ENCODE measurements at places on chromosomes 12 and 14.
A peak's percentile ranks its signal among the peaks of the same experiment; 100 is the strongest.

DNA sequence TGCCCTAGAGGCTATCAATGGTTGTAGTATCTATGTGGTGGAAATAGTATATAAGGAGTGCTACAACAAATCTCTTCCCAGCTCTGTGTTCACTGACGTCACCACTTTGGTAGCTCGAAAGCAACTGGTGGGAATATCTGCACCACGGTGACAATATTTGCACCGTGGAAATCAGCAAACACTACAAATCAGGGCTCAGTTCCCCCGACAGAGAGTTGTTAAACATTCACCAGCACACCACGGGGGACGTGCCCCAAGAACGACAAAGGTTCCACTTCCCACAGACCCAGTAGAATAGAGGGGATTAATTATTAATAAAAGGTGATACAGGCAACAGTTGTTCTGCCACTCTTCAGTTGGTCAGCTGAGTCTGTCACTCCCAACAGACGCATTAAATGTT is 98.4 kb downstream of the CCDC60 start:
- no peak for DNase-seq

DNA sequence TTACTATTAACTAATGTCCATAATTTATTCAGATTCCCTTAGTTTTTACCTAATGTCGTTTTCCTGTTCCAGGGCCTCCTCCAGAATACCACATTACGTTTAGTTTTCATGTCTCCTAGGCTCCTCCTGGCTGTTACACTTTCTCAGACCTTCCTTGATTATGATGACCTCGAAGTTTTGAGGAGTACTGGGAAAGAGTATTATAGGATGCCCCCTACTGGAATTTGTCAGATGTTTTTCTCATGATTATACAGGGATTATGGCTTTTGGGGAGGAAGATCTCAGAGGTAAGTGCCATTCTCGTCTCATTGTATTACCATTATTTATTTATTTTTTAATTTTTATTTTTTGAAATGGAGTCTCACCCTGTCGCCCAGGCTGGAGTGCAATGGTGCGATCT is 17.7 kb upstream of the C1S start:
- peak; percentile 31 for DNase-seq

- DNase-seq = no peak
These were observed 97.4 kb downstream of the LMNTD1 start for GRCh38 chr12:25455696-25456095.

GRCh38 chr14:35020713-35021112 is 25.4 kb upstream of the FAM177A1 start:
- DNase-seq = no peak

DNA sequence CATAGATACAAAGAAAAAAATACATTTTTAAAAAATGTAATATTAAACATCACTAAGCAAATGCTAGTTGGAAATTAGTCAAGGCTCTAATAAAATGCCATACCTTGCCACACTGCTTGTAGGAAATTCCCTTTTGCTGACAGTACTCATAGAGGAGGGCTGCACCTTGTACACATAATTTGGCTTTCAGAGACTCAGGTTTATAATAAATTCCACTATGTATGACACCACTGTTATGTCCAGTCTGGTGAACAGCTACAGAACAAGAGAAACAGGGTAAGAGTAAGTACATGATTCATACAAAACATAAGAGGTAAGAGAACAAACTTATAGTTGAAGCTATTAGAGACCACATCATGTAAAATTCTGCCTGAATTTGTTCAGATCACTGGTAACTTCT is 10.1 kb downstream of the L2HGDH start:
- no peak for DNase-seq

DNA sequence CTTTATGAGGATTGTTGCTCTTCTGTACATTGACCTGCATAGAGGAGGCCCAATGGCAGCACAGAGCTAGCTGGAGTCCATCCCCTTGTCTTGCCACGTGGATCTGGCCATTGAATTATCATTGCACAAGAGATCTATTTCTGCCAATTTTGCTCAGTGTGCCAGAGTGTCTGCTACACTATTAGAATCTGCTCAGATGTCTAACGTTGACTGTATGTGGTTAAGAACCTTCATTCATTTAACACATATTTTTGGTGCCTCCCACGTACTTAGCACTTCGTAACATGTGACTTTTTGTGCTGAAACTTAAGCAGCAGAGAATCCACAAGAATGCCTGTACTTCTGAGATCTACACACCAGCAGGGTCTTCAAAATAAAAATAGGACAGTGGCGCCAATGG is 166.0 kb upstream of the VASH1 start:
- DNase-seq = no peak

- DNase-seq = no peak
These were observed 48.1 kb upstream of the RIN3 start for GRCh38 chr14:92465353-92466055.

GRCh38 chr12:113054948-113055486 is 1.5 kb upstream of the DTX1 start:
- no peak for DNase-seq

GRCh38 chr12:47360771-47361388 is 281.1 kb upstream of the AMIGO2 start:
- no peak for DNase-seq

DNA sequence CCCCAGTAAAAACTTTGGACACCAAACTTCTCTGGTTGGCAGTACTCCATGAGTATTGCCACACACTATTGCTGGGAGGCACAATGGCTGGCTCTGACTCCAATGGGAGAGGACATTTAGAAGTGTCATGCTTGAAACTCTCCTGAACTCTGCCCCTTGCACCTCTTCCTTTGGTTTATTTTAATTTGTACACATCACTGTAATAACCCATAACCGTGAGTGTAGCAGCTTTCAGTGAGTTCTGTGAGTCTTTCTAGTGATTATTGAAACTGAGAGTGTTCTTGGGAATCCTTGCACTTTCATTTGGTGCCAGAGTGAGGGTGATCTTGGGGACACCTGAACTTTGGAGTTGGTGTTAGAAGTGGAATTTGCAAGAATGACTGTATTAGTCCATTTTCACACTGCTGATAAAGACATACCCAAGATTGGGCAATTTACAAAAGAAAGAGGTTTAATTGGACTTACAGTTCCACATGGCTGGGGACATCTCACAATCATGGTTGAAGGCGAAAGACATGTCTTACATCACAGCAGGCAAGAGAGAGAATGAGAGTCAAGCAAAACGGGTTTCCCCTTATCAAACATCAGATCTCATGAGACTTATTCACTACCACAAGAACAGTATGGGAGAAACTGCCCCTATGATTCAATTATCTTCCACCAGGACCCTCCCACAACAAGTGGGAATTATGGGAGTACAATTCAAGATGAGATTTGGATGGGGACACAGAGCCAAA is 41.3 kb upstream of the CEP83 start:
- DNase-seq = peak; percentile 27

DNA sequence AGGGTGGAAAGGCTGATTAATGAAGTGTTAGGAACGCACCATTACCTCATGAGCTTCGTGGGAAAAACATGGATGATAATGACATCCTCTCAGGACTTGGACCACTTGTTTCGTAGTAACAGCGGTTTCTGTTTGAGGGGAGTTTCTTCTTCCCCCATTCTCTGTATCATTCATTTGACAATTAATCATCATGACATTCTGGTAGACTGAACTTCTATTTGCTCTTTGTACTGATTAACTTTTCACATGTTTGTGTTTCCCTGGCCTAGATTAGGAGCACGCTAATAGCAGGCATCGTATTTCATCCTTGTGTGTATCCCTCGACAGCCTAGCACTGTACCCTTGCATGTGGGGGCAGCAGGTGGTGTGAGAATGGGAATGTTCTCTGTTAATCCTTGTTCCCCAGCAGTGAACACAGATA is 8.0 kb downstream of the LRRC74A start:
- DNase-seq = no peak

- no peak for DNase-seq
These were observed 2.3 kb downstream of the KDM2B start for GRCh38 chr12:121578230-121579189.

DNA sequence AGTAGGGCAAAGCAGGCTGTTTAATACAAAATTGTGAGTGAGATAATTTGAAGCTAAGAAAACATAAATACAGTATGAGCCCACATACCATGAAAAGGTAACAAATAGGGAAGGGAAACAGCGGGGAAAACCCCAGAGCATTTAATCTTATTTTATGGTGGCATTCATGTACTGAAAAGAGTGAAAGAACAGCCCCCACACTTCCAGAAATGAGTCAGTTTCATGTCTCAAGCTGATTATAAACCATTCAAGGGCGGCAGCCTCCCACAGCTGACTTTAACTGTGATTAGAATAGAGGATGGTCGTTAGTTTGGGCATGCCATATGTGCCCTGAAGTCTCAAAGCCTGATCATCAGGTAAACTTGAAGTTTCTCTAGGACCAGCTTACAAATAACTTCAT is 64.5 kb downstream of the FOXG1 start:
- no peak for DNase-seq

- DNase-seq = no peak
These were observed 92.0 kb downstream of the CMKLR1 start for GRCh38 chr12:108247130-108247529.

GRCh38 chr12:102331419-102331818 is 133.8 kb upstream of the PMCH start:
- DNase-seq = no peak

GRCh38 chr14:40494483-40494882 is 1062.2 kb upstream of the FBXO33 start:
- DNase-seq = no peak

GRCh38 chr14:22155571-22155970 is 433.5 kb downstream of the DAD1 start:
- no peak for DNase-seq

DNA sequence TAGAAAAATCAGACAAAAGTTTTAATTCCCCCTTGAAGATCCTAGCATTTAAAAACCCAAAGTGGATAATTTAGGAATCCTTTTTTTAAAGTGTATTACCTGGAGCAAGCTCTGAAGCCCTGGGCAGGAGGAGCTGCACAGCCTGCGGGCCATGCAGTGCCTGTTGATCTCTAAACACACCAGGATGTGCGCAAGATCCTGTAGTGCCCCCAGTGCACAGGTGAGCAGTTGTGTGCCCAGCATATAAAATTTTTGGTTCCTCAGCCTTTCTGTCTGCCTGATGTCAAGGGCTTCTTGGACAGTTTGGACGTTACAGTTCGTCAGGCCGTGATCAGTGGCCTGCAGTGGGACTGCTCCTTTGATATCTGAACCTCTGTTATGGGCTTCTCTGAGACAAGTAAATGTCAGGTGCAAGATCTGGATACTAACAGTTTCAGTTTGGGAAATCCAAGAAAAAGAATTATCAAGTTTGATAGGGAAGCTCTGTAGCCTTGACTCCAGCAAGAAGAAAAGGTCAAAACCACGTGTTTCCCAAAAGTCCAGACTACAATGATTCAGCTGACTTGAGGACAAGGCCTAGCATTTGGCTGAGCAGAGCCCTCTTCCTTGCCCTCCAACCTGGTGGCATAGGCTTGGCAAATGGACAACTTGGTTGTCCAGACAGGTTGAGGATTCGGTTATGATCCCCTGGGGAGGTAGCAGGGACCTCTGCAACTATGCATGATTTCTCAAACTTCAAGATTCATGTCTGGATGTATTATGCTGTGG is 1.0 kb downstream of the ATXN7L3B start:
- DNase-seq = no peak

GRCh38 chr14:50272498-50272897 is 39.5 kb downstream of the L2HGDH start:
- DNase-seq = no peak

DNA sequence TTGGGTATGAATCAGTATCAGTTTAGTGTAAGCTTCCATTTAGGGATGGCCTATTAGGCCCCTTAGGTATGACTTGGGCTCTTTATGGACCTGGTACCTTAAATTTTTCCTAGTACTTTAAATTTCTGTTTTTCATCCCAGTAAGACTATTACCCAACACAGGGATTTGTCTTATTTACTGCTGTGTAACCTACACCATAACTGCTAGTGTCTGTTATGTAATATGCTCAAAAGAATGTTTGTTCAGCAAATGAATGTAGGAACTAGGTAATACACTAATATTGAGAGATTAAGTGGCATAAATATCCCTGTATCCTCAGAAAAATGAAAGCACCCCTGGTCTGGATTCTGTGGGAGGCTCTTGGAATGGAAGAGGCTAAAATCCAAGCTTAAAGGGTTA is 63.7 kb upstream of the YARS2 start:
- no peak for DNase-seq

GRCh38 chr12:121579190-121579791 is 1.5 kb downstream of the KDM2B start:
- no peak for DNase-seq

Data from fibroblast of gingiva (primary cell).